Left hindlimb (tissue), 1 donor: ENCODE measurements at places on chromosomes 3 and 15.

DNA sequence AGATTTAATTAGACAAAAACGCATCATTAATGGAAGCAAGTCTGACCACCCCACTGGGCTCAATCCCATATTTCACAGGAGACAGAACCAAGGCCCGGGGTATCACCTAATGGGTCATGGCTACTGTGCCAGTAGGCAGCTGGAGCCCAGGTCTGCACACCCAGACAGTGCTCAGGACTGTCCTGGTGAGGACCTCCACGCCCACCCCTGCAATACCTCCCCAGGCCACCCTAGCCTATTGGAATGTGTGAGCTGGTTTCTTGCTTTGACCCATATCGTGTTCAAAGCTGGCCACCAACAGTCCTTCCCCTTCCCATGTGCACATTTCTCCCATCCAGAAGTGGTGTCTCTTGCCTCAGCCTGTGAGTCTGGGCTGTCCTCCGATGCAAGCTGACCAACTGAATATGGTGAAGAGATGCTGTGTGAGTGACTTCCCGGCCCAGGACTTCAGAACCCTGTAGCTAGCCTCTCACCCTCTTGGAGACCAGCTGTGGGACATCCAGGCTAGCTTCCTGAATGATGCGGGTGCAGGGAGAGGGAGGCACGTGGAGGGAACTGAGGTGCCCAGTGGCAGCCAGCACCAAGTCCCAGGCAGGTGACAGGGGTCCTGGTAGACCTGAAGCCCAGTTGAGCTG, 19.1 kb downstream of the SLC6A20 start:
- no peak for DNase-seq

DNA sequence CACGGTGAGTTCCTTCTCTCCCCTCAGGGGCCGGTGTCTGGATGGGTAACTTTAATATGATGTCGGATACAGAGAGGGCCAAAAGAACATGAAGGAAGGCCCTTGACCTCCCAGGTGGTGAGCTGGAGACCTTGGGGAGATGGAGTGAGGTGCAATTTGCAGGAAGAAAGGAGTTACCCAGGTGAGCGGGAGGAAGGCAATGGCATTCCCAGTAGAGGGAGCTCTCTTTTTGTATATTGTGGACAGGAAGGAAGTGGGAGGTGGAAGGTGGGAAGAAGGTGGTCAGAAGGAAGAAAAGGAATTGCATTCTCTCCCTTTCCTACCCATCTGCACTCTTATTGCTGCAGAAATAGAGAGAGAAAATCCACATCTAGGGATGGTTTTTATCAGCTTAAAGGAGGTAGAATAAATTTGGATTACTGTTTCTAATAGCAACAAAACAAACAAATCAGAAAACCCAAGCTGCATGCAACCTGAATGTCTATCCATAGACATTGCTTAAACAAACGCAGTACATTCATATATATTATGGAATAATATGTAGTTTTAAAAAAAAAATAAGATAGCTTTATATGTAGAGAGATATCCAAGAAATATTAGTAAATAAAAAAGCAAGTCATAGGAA, 169.0 kb upstream of the TSC22D2 start:
- DNase-seq, result no peak

GRCh38 chr3:142963516-142964448, at the start of gene PAQR9:
PAQR9 (minus strand) TSS chr3:142963674; CDS start chr3:142963336, 338 bp downstream.
- DNase-seq, result peak; percentile 31

DNA sequence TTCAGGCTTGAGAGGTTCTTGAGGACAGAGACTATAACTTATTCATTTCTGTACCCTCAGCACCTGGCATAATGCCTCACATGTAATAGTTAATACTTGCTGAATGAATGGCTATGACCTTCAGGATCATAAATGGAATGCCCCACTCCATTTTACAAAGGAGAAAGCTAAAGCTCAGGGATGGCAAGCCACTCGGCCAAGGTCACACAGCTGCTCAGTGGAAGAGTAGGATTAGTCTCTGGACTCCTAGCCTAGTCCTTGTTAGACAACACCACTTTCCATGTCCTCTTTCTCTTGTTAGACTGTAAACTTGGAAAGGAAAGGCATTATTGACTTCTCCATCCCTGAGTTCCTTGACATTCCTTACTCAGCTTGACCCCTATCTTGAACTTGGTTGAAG, 3.2 kb upstream of the ALPK3 start:
- DNase-seq, result no peak

DNA sequence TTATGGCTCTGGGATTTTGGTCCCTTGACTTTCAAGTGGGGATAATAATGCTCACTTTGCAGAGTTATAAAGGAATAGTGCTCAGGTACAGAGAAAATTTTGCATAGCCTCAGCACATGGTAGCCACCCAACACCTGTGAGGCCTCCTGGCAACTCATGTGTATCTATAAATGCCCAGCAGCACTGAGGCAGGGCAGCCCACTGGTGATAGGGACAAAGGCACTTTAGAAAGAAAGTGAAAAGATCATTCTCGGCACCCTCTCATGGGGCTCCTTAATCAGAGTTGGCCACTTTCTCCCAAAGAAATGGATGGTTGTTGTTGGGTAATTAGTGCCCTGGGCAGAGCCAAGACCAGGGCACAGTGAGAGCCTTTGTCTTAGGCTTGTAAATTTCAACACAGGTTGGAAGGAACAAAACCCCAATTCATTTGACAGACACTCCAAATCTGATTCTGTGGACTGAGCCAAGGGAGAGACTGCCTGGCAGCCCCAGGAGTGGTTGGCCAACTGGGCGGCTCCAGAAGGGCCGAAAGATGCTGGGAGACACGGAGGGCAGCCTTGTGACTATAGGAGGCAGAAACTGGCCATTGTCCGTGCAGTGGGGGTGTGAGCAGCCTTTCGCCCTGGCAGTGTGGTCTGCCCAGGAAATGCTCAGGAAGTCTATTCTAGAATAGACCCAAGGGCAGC, 213.2 kb upstream of the RGMA start:
- no peak for DNase-seq

- DNase-seq, result no peak
These were observed 140.0 kb downstream of the PDZRN3 start for GRCh38 chr3:73484656-73485248.

DNA sequence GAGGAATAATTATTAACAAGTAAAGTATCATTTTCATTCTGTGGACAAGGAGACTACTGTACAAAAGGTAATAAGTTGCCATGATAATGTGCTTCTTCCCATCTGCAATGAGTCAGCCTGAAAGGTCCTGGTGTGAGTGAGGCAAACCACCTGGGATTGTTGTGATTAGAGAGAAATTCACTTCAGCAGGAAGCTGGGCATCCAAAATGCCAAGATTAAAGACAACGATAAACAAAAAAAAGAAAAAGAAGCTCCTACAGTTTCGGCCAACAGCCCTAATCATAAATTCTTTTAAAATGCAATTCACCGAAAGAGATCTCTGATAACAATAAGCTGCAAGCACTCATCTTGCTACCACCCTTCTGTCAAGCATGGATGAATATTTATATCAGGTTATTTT, 507.8 kb downstream of the TUSC7 start:
- no peak for DNase-seq

DNA sequence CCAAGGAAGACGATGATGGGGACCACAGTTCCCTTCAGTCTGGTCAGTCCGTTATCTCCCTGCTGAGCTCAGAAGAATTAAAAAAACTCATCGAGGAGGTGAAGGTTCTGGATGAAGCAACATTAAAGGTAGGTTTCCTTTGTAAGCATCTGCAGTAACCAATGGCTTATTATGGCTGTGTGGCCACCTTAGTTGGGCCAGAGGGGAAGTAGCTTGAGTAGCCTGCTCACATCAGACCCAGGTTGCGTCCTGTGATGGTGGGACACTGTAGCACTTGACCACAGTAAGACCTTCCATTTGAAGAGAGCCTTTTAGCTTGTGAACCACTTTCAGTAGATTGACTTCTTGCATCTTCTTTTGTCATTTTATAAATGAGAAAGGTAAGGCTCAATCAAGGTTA, 22.6 kb downstream of the STARD5 start:
- DNase-seq, result no peak

DNA sequence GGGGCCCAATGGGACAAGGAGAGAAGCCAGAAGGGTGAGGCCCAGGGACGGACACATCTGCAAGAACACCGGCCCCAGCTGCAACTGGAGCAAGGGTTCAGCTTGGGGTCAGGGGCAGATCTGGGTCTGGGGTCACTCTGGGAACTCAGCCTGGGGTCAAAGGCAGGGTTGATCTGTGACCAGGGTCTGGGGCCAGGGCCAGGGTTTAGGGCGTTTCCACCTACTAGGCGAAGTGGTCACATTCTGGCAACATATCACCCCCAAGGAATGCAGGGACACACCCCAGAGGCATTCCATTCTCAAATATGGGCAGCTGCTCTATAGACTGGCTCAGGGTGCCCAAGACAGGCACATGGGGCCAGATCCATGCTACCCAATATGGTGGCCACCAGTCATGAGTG, 9.0 kb downstream of the UROC1 start:
- DNase-seq, result peak; percentile 24

DNA sequence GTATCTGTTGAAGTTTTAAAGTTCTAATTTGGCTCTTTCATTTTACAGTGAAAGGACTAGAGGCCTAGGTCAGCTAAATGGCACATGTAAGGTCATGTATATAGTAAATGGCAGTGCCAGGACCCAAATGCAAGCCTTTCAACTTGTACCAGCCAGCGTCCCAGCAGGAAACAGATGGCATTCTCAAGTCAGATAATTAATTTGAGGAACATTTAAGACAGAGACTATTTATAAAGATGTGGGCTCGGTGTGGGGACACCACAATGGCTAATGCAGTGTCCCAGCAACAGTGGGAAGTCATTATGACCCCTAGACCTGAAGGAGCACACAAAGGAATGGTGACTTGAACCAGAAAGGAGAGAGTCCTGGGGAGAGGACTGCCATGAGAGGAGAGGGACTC, 6.1 kb downstream of the MINDY4B start:
- no peak for DNase-seq

- no peak for DNase-seq
These were observed 9.5 kb downstream of the ISL2 start for GRCh38 chr15:76345880-76346668.

GRCh38 chr3:65964838-65965237, 73.9 kb downstream of the MAGI1 start:
- no peak for DNase-seq

DNA sequence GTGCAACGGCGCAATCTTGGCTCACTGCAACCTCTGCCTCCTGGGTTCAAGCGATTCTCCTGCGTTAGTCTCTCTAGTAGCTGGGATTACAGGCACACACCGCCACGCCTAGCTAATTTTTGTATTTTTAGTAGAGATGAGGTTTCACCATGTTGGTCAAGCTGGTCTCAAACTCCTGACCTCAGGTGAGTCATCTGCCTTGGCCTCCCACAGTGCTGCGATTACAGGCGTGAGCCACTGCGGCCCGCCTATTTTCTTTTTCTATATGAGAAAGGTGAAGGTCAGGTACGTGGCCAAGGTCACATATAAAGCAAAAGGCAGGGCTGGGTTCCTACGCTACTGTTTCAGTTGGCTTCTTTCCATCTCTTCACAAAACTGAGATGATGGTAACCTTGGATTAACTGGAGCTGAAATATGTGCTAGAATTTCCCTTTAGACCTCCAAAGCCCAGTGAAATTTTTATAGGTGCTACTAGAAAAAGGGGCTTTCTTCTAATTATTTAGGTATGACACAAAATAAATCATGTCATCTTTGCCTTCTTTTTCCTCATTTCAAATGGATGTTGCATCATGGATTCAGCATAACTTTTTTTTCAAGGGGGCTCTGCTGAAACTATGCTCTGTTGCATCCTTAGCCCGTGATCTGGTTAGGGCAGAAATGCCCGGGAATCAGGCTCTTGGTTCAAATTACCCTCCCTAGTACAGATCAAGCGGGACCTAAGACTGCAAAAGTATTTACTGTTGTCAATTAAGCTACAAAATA, 68.5 kb downstream of the MYO1E start:
- DNase-seq, result no peak

DNA sequence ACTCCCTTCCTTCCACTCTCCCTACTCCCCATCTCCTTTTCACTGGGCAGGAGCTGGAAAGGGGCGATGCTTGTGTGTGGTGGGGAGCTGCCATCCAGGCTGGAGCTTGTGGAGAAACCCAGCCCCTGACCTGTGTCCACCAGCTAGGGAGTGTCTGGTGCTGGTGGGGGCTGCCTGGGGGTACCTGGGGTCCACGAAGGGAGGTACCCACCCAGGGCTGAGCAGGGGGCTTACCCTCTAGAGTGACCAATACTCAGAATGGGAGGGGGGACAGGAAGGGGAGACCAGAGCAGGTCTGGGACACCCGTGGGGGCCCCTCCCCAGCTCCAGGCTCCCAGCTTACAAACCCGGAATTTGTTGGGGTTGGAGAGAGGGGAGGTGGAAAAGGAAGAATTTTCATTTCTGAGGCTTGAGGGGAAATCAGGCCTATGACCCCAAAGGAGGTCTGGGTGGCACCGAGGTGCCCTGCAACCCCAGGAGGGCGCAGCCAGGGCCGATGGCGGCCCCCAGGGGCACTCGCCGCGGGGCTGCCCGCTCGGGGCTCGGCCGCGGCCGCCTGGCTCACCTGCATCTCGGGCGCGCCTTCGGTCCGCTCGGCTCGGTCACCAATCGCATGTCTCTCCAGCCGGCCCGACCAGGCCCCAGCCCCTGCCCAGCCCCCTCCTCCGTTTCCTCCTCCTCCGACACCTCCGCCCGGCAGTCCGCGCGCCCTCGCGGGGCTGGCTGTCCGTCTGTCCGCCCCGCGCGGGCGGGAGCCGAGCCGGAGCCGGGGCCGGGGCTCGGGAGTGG, 773 bp downstream of the LINGO1 start:
- no peak for DNase-seq

- DNase-seq, result no peak
These were observed 29.9 kb upstream of the CCDC80 start for GRCh38 chr3:112670824-112671223.

DNA sequence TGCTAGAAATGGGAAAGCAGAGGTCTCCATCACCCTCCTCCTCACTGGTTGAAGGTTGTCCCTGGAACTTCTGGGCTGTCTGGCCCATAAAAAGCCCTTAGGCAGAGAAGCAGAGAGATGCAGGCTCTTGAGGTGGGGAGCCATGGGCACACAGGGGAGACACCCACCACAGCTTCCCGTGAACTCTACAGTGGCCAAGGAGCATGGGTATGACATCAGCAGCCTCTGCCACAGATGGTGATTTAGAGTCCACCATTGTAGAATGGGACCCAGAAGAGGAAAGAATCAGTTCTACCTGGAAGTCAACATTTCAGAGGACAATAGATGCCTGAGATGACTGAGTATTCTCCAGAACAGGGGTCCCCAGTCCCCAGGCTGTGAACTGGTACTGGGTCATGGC, 105.6 kb upstream of the LRRN1 start:
- no peak for DNase-seq
